Right atrium auricular region (tissue), 2 donors: ENCODE measurements at places on chromosomes 6 and 20.
A peak's percentile ranks its signal among the peaks of the same experiment; 100 is the strongest.

DNA sequence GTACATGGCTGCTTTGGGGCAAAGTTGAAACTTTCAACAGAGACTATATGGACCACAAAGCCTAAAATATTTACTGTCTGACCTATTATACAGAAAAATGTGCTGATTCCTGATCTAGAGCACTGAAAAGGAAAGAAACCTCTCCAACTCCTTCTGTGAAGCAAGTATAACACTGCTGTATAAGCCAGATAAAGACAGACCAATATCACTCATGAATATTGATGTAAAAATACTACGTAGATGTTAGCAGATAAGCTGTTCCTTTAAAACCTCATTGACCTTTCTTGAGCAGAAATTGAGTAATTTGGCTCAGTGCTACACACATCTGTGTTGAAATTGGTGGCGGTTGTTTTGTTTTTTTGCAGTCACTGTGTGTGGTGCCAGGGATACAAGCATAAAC lies 69.9 kb upstream of the HDAC2 start:
- no peak for DNase-seq

DNA sequence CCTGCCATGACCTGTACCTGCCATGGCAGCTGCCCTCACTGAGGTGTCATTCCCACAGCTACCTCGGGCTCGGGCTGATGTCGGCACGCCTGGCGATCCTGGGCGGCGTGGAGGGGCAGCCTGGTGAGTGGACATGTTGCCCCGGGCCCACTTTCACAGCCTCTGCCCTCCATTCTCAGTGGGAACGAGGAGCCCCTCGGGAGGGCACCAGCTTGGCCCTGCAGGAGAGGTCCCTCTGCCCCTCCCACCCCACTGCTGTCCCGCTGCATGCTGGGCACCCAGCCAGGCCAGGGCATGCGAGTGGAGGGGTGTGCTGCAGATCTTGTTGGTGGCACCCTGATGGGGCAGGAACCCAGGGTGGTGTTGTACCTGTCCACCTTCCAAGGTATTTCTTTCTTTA lies 23.0 kb downstream of the ENTPD6 start:
- no peak for DNase-seq

DNA sequence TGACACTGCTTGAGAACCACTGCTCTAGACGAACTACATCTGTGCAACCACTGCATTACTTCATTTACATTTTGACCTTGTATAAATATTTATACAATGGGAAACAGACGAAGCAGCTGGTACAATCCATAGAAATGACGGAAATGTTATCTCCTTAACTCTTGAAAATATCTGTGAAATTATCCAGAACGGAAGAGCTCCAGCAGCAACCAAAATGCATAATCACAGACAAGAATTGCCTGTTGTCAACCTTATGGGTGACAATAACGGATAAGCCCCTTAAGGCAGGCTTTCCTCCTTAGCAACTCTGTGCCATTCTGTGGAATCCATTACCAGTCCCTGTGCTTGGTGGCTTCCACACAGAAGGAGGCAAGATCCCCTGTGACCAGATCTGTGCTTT lies 115.4 kb downstream of the DTNBP1 start:
- DNase-seq: no peak

GRCh38 chr20:62606551-62607201 lies 35.6 kb upstream of the SLCO4A1 start:
- no peak for DNase-seq

- DNase-seq: peak; percentile 82
These were observed 36.3 kb upstream of the TGM2 start for GRCh38 chr20:38201356-38201755.

DNA sequence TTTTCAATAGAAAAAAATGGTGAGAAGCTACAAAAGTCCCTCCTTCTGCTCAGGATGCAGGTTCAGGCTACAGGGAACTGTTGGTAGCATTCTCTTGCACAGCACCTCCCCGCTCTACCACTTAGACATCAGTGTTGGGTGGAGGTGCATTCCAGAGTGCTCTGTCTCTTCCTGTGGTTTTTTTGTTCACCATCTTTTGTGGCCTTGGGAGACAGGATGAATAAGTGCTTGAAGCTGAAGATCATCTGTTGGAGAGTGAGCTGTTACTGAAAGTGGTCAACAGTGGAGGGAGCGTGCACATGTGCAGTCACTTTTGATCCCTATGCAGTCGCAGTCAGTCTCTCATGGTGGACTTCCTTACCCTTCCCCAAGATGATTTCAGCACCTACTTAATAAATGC lies 16.6 kb upstream of the BTBD3 start:
- no peak for DNase-seq

GRCh38 chr20:21214431-21214830 lies 88.5 kb downstream of the KIZ start:
- no peak for DNase-seq

- no peak for DNase-seq
These were observed 36.5 kb upstream of the MPC1 start for GRCh38 chr6:166419286-166419685.

- no peak for DNase-seq
These were observed 301.2 kb upstream of the SGK1 start for GRCh38 chr6:134619077-134619476.

DNA sequence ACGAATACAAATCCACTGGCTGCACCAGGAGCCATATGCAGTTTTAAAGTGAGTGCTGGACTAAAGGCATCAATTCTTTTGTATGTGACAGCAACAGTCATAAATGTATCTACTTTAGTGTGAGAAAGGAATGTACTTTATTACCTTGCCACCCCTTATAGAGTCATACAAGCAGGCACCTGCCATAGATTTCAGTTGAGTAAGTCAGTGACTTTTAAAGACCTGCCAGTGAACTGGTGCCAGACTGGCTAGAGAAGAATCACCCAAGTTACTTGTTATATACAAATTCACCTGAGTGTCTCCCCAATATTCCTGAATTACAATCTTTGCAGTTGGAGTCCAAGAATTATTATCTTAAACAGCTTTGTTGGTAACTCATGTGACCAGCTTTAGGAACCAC lies 547.9 kb downstream of the COL12A1 start:
- no peak for DNase-seq
